ENCODE measurements at places on chromosomes 11 and 22.

GRCh38 chr22:50622723-50623327 is 5.1 kb downstream of the ARSA start:
- no peak for DNase-seq

DNA sequence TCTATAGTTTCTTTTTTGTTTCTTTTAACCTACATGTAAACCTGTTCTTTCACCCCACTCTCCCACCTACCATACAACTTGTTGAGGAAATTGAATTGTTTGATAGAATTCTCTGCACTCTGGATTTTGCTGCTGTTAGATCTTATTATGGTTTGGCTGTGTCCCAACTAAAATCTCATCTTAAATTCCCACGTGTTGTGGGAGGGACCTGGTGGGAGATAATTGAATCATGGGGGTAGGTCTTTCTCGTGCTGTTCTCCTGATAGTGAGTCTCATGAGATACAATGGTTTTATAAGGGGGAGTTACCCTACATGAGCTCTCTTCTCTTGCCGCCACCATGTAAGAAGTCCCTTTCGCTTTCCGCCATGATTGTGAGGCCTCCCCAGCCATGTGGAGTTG is 15.0 kb upstream of the PITPNB start:
- DNase-seq, result no peak

DNA sequence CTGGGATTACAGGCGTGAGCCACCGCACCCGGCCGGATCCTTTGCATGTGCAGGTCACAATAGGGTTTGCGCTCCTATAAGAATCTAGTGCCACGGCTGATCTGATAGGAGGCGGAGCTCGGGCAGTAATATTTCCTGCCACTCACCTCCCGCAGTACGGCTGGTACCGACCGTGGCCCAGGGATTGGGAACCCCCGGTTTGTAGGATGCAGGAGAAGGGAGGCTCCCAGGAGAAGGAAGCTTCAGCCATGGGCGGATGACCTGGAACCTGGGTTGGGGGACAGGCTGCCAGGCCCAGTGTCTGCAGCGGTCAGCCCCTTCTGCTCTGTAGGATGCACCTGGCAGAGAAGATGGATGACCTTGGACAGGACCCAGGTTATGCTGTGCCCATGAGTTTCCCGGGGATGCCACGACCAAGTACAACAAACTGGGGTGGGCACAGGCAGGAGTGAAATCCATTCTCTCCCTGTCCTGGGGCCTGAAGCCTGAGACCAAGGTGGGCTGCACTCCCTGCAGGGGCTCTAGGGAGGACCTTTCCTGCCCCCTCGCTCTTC is 818.9 kb downstream of the BRD1 start:
- DNase-seq, result peak; percentile 31

GRCh38 chr11:35344681-35345574 is 74.4 kb downstream of the SLC1A2 start:
- DNase-seq, result no peak

- no peak for DNase-seq
Observed at GRCh38 chr11:79329561-79329960, 111.3 kb downstream of the TENM4 start.

GRCh38 chr11:46240371-46240770 is 37.1 kb upstream of the CREB3L1 start:
- DNase-seq, result no peak

DNA sequence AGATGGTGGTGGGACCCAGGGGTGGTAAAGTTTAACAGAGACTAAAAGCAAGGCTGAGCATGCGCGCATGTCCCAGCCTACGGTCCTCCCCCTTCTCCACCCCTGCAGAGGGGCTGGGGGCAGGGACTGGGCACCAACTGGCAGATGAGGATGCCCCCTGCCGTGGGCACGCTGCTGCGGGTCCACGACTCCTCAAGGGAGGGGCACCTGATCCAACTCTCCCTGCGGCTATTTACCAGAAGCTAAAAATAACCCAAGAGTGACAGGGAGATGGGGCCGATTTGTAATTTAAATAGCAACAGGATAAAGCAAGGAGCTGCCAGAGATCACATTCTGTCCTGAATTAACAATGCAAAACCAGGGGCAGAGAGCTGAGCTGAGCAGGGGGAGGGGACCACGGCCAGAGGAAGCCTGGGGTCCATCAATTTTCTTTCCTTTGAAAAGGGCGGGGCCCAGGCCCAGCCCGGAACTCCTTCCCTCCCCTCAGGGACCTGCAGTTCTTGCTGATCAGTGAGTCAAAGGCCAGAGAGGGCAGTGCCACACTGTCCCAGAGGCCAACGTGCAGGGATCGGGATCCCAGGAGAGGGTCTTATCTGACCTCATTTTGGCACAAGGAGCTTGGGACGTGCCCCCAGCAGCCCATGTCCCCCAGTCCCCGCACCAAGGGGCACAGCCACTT is 8.1 kb upstream of the DGKZ start:
- no peak for DNase-seq

DNA sequence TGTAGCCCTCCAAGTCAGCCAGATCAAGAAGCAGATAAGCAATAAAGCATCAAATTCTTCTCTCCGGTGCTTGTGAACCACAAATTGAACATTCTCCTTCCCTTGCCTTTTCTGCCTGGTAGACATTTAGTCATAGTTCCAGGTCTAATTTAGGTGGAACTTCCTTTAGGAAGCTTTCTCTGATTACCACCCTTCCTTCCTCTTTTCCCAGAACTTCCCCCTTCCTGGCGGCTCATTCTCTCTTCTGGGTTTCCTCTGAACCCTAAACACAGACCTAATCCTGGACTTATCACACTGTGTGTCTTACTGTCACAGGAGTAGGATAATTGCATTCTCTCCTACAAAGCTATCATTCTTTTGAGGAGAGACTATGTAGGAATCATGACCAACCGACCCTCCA is 61.9 kb downstream of the RCN1 start:
- no peak for DNase-seq

DNA sequence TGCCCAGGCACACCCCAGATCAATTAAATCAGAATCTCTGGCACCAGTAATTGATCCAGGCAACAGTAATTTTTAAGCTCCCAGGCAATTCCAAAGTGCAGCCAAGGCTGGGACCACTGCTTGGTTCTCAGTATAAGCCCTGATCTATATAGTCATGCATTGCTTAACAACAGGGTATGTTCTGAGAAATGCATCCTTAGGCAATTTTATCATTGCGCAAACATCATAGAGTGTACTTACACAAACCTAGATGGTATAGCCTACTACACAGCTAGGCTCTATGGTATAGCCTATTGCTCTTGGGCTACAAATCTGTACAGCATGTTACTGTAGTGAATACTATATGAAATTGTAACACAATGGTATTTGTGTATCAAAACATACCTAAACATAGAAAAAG is 651 bp upstream of the C11orf42 start:
- DNase-seq, result no peak

DNA sequence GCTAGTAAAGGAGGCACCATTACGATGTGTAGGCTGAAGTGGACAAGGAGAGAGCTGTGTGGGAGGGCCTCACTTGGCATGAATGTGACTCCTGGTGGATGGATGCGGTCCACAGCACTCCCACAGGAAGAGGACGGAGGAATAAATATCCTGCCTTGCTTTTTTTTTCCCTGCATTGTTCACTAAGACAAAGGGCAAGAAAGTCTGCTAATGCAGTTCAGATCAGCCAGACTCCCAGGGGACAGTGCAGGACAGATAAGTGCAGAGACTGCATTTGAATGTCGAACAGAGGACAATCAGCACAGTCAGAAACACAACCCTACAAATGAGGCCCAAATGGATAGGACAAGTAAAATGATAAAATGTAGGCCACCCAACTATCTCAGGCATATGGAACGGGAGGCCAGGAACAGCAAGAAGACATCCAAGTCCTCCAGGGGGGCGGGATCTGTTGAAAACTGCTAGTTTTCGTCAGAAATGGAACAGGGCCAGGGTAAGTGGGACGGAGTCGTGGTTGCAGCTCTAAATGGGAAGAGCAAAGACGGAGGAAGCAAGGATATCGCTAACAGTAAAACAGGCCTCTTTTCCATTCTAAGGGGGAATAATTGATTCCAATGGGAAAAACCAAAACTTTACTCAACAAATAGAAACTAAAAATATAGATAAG is 25.2 kb upstream of the OR8B8 start:
- DNase-seq, result no peak

All from ecto neural progenitor cell (in vitro differentiated cells).